ENCODE measurements at places on chromosomes 5 and 9. TPM values are rescaled to one million over a fixed set of nuclear protein-coding genes. Genes with fewer than 3 reads are reported as not detected.

BTNL9 gene
- total RNA-seq: 14.1 TPM

MAMDC2 gene
- total RNA-seq: 91.4 TPM

IRX4 gene
- not detected for total RNA-seq

RANBP3L gene
- 17.0 TPM for total RNA-seq

- no peaks in the 10 kb centered on the region for H3K36me3 ChIP-seq
- peak overlapping the region; percentile 61 for H3K4me3 ChIP-seq
- H3K27me3 ChIP-seq: no peaks in the 10 kb centered on the region
These were observed 2.5 kb downstream of the FEM1C start for GRCh38 chr5:115542086-115542485.

DNA sequence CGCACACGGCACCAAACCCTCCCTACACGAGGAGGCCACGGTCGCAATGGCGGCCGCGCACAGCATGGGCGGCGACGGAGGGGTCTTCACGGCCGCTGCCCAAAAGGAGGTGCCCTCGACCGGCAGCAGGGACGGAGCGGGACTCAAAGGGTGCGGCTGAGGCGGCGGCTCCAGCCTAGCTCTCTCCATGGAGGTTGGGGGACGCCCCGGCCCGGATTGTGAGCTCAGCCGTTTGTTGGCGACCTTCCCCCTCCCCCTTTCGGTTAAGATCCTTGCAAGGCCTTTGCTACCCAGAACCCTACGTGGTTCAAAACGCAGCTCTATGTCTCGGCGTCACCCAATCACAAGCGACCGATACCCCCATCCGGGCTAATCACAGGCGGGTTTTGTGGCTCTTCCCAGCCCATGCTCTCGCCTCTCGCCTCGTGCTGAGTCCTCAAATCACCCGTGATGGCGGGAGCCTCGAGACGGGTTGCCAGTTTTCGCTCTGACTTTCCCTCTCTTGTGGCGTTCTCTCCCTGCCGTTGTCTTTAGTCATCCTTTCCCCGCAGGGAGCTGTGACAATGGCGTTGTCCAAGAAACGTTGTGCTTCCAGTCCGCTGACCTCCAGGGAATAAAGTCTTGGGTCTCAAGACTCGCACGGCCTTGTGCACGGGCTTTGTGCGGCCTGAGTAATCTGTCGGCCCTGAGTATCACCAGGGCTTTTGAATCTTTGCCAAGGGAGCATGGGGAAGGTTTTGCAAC is 19.5 kb downstream of the C5orf52 start:
- no peaks in the 10 kb centered on the region for H3K4me1 ChIP-seq
- peaks cover 11% of the 10 kb centered on the region for H3K27me3 ChIP-seq
- no peak for DNase-seq
- peak overlapping the region; percentile 25 for H3K4me3 ChIP-seq
- no peaks in the 10 kb centered on the region for H3K36me3 ChIP-seq

GRCh38 chr9:110746211-110746930 is 77.8 kb downstream of the MUSK start:
- H3K27me3 ChIP-seq: no peaks in the 10 kb centered on the region
- no peaks in the 10 kb centered on the region for H3K36me3 ChIP-seq
- peak overlapping the region; percentile 80 for H3K27ac ChIP-seq
- peaks cover 16% of the 10 kb centered on the region for H3K4me1 ChIP-seq
- no peak for DNase-seq
- no peak overlapping the region for H3K4me3 ChIP-seq

DNA sequence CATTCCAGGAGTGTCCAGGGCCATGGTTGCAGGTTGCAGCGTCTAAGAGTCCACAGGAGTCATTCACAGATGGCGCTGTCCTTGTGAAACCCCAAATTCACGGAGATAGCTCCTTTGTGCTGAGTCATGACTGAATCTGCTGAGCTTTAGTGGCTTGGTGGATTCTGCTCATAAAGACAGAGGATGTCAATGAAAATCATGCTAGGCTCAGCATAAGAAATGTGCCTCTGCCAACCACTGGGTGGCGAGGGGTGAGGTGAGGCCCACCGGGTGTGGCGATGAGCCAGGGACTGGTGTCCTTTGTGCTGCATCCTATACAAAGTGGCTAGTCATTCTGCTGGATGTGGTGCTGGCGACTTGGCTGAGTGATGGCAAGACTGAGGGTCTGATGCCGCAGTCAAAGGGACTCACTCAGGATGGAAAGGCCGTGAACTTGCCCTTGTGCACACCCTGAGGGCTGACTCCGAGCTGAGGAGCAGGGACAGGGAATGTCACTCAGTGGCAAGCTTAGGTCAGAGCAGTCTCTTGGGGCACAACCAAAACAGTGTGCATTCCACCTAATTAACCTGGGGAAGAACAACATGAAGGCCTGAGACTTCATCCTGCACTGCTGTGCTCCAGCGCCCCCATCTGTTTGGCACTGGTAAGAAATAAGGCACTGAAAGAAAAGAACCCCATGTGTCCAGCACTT is 71.5 kb downstream of the DAP start:
- H3K27me3 ChIP-seq: no peaks in the 10 kb centered on the region
- H3K36me3 ChIP-seq: peaks cover 39% of the 10 kb centered on the region
- no peak for DNase-seq
- no peak overlapping the region for H3K4me3 ChIP-seq
- peaks cover 1% of the 10 kb centered on the region for H3K4me1 ChIP-seq

- peaks cover 8% of the 10 kb centered on the region for H3K27me3 ChIP-seq
- peak overlapping the region; percentile 87 for H3K4me3 ChIP-seq
- no peaks in the 10 kb centered on the region for H3K36me3 ChIP-seq
- H3K27ac ChIP-seq: no peak overlapping the region
- no peak for DNase-seq
These were observed 2.4 kb downstream of the TLE4 start for GRCh38 chr9:79574136-79574535.

DNA sequence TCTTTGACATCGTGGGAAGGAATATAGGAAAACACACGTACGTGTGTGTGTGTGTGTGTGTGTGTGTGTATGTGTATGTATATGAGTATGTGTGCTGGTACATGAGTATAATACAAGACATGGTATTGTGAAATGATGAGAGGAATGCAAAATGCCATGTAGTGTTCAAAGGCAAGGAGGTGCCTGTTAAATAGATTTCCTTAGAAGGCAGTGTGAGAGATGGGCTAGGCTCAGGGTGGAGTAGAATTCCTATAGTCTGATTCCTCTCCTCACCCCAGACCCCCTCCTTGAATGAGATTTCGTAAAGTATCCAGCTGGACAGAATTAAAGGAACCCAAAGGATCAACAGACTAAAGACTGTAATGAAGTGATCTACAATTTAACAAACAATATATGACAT is 11.1 kb downstream of the GPR21 start:
- DNase-seq: no peak
- no peak overlapping the region for H3K27ac ChIP-seq
- peaks cover 12% of the 10 kb centered on the region for H3K36me3 ChIP-seq
- H3K4me3 ChIP-seq: no peak overlapping the region

DNA sequence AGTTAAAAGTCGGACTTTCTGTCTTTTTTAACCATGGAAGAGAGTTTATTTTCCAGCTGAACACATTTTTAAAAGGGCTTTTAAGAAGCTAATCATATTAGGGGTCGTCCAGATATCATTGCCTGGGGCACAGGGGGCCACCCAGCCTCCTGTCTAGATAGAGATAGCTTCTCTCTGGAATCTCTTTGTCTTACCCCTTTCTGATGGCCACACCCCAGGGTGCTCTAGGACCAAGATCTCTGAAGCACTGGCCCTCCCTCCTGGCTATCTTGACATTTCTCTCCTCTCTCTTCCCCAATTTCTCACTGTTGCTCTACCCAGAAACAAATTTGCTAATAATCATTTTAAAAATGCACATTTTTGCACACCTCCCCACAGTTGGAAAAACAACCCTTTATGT is 204.4 kb downstream of the NXNL2 start:
- H3K4me1 ChIP-seq: peaks cover 20% of the 10 kb centered on the region
- no peak overlapping the region for H3K27ac ChIP-seq
- no peaks in the 10 kb centered on the region for H3K36me3 ChIP-seq
- H3K27me3 ChIP-seq: no peaks in the 10 kb centered on the region

- DNase-seq: peak; percentile 94
- peaks cover 30% of the 10 kb centered on the region for H3K4me1 ChIP-seq
- peak overlapping the region; percentile 100 for H3K27ac ChIP-seq
- H3K4me3 ChIP-seq: no peak overlapping the region
These were observed 2.5 kb upstream of the SEC16A start for GRCh38 chr9:136485049-136486045.

DNA sequence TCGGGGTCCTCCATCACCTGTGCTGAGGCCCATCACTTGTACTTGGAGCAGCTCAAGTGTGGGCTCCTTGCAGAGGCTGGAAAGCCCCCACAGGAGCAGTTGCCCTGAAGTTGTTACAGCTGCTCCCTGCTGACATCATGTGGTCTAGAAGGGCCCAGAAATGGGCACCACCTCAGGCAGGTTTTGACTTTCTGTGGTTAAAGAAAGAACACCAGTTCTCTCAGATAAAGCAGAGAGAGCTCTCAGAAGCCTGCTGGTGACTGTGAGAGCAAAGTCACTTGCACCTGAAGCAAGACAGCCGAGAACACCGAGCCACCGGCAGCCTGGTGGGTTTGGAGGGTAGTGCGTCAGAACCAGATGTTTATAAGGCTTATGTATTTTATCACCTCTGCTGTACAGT is 70.4 kb downstream of the MVB12B start:
- no peaks in the 10 kb centered on the region for H3K36me3 ChIP-seq
- DNase-seq: peak; percentile 53
- H3K4me1 ChIP-seq: peaks cover 25% of the 10 kb centered on the region
- no peaks in the 10 kb centered on the region for H3K27me3 ChIP-seq
- H3K27ac ChIP-seq: peak overlapping the region; percentile 40

- H3K27me3 ChIP-seq: no peaks in the 10 kb centered on the region
- no peaks in the 10 kb centered on the region for H3K36me3 ChIP-seq
- no peaks in the 10 kb centered on the region for H3K4me1 ChIP-seq
- H3K4me3 ChIP-seq: no peak overlapping the region
- DNase-seq: no peak
These were observed 202.1 kb downstream of the SNX18 start for GRCh38 chr5:54719384-54720283.

DNA sequence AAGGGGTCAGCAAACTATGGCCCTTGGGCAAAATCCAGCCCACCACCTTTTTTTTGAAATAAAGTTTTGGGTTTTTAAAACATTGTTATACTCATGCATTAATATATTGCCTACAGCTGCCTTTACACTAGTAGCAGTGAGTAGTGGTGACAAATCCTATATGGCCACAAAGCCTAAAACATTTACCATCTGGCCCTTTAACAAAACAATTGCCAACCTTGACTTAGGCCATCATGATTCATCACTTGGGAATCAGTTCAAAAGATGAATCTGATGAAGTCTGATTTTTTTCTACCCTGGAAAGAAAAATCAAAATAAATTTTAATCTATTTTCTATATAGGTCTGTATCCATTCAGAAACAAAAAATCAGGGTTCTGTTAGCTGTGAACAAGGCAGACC is 484.9 kb downstream of the BNC2 start:
- H3K27ac ChIP-seq: no peak overlapping the region
- H3K27me3 ChIP-seq: no peaks in the 10 kb centered on the region
- no peak for DNase-seq
- H3K4me3 ChIP-seq: no peak overlapping the region
- H3K36me3 ChIP-seq: no peaks in the 10 kb centered on the region
- no peaks in the 10 kb centered on the region for H3K4me1 ChIP-seq

- H3K27me3 ChIP-seq: no peaks in the 10 kb centered on the region
- no peaks in the 10 kb centered on the region for H3K4me1 ChIP-seq
- no peak overlapping the region for H3K27ac ChIP-seq
- DNase-seq: no peak
- no peak overlapping the region for H3K4me3 ChIP-seq
- H3K36me3 ChIP-seq: peaks cover 7% of the 10 kb centered on the region
These were observed 13.9 kb downstream of the LRRC70 start for GRCh38 chr5:62592558-62592957.

- no peak for DNase-seq
- H3K36me3 ChIP-seq: no peaks in the 10 kb centered on the region
- H3K27ac ChIP-seq: no peak overlapping the region
These were observed 24.0 kb upstream of the WHRN start for GRCh38 chr9:114529285-114529684.

GRCh38 chr9:121556580-121556979 is 56.9 kb upstream of the GGTA1 start:
- H3K27me3 ChIP-seq: no peaks in the 10 kb centered on the region
- H3K27ac ChIP-seq: peak overlapping the region; percentile 83
- peak; percentile 61 for DNase-seq
- H3K4me3 ChIP-seq: no peak overlapping the region
- no peaks in the 10 kb centered on the region for H3K36me3 ChIP-seq
- peaks cover 26% of the 10 kb centered on the region for H3K4me1 ChIP-seq

DNA sequence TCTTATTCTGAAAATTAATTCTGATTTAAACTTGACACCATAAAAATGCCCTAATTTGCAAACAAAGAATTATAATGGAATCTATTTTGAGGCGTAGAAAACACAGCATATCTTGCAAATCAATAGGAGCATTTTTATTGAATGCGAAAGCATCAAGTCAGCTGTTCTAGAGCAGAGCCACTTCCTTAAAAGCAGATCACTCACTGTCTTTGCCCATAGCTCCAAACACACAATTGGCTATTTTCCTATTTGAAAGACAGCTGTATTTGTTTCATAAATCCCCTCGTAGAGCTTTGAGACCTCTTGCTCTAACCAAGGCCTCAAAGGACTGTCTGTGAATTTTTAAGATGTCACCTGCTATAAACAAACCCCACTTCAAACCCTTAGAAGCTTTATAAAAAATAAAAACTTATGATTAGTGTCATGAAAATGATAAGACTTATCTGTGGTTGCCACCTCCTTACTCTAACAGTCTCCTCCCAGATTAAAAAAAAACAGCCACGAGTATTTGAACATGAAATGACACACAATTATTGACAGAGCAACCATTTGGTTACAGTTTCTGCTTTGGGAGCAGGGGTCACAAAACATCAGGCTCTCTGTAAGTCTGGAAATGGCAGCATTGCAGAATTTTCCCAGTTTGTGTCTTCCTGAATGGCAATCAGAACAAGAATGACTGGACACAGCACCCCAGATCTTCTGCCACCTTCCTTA is 75.6 kb upstream of the RASEF start:
- H3K27me3 ChIP-seq: no peaks in the 10 kb centered on the region
- no peaks in the 10 kb centered on the region for H3K4me1 ChIP-seq
- H3K27ac ChIP-seq: peak overlapping the region; percentile 2
- H3K4me3 ChIP-seq: no peak overlapping the region
- DNase-seq: no peak
- H3K36me3 ChIP-seq: no peaks in the 10 kb centered on the region

GRCh38 chr9:12774861-12775678 is at the start of gene LURAP1L:
Gene LURAP1L, plus strand, starts transcription at chr9:12775020. Its CDS starts 696 bp downstream, at chr9:12775716.
- no peaks in the 10 kb centered on the region for H3K27me3 ChIP-seq
- peaks cover 3% of the 10 kb centered on the region for H3K4me1 ChIP-seq
- DNase-seq: peak; percentile 64

Measured in stomach (tissue), 19 donors.